Inflammatory macrophage (primary cell): ENCODE measurements at places on chromosomes 4 and X.

GRCh38 chrX:13719192-13719856, 15.1 kb downstream of the TRAPPC2 start:
- DNase-seq = no peak

GRCh38 chr4:43758836-43759235, 689.8 kb downstream of the KCTD8 start:
- no peak for DNase-seq

GRCh38 chr4:151013491-151013890, 1.6 kb downstream of the LRBA start:
- no peak for DNase-seq

- peak; percentile 91 for DNase-seq
Observed at GRCh38 chrX:45769761-45770582, 569.3 kb upstream of the DIPK2B start.

GRCh38 chrX:110284159-110284558, 33.7 kb downstream of the AMMECR1 start:
- DNase-seq = no peak

DNA sequence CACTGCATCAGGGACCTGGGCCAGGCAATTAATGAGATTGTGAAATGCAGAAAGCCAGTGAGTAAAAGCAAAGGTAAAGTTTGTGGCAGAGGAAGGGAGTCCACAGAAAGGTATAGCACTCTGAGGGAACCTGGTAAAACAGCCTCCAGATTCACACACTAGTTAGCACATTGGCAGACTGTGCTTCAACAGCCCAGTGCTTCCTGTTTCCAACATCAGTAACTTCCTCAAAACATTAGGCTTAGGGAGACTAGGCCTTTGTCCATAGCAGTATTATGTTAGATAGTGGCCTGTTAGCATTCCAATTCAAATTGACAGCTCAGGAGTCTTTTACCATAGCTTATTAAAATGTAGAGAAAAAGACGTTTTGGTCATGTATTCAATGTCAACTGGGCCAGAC, 582.6 kb upstream of the ACTRT1 start:
- peak; percentile 0 for DNase-seq
